ENCODE measurements at places on chromosomes 5 and 9.

- no peak for DNase-seq
These were observed 33.4 kb downstream of the DDX4 start for GRCh38 chr5:55771175-55771655.

DNA sequence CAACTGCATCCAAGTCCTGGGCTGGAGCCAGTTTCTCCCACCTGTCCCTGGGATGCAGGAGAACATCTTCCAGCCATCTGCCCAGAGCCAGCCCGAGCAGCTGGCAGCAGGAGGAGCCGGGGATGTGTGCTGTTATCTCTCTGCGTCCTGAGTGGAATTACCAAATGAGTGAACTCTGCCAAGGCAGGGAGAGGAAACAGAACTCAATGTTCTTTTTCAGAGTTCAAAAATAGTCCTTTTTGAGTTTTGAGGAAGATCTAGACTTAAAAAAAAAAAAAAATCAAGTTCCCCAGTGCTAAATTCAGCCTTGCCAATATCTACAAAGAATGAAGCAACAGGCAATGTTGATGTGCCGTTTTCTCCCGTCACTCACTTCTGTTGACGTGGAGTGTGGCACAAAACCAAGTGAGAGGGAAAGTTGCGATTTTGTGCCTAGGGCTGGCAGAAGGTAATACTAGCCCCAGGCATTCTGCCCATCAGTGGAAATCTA lies 56.2 kb downstream of the TMOD1 start:
- DNase-seq: no peak

DNA sequence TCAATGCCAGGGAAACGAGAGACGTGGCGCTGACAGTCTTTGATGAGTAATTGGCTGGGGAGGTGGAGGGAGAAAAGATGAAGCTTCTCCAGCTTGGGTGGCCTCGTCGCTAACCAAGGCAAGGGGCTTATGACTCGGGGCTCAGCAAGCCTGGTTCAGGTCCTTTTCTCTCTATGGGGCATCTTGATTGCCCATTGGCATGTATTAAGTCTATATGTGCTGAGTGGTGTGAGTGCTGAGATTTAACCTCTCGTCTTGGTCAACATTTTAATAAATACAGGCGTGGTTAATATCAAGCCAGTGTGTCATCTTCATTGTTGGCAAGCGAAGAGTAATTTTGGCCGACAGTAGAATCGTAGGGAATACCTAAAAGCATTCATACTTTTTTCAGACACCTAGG lies 85.9 kb downstream of the RAI14 start:
- no peak for DNase-seq

GRCh38 chr9:127418037-127418471 lies 6.1 kb upstream of the ZNF79 start:
- no peak for DNase-seq

DNA sequence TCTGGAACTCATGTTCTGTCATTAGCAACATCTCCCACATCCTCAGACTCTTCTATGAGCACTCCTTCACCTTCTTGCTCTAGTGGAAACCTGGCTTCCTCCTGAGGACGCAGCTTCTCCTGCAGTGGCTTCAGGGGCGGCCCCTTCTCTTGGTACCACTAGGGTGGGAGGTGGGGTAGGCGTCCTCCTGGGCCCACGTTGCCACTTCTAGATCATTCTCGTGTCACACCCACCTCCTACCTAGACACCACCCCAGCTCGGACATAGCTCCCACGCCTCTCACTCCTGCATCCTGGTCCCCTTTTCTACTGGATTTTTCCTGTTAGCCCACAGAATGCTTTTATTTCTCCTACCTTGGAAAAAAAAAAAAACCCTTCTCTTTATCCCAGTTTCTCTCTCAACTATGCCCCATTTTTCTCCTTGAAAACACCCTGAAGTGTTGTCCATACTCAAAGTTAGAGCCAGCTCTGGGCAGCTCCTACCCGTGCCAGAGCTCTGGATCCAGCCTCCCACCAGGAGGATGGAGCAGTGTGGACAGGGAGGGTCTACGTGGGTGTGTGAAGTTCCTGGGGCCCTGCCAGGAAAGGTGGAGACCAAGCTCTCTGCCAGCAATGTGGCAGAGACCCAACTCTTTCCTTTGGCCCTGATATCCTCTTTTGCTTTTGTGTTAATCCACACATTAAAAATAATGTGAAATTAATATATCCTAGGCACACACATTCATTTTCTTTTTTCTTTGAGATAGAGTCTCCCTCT lies 179.2 kb downstream of the HSPA4 start:
- no peak for DNase-seq

- no peak for DNase-seq
These were observed 53.9 kb downstream of the FXN start for GRCh38 chr9:69089491-69089890.

DNA sequence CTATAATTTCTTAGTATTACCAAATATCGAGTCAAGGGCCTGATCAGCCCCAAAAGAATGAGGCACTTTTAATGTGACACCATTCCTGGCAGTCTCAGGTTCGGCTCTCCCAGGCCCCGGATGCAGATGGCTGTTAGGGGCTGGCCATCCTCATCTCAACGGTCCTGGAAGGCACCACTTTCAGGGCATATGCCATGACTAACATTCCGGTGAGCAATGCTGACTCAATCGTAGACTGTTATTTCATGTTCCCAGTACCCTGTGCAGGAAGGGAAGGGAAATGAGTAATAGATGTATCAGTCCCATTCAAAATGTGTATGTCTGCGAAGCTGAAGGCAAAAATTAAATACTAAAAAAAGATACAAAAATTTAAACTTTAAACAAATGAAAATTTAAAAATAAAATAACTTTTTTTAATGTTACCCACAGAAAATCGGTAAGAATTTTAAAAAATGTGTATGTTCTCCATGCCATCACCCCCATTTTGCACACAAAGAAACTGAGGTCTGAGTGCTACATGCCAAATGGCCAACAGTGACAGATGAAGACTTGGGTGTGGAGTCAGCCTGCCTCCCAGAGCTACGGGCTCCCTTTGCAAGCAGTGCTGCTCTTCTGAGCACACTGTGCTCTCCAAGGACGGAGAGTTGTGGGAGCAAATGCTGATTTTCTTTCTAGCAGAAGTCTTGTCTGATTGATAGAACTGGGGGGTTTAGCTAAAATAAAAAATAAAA lies 79.0 kb downstream of the GLDC start:
- DNase-seq: no peak

GRCh38 chr9:128118971-128119665 lies 8.4 kb downstream of the PTGES2 start:
- no peak for DNase-seq

DNA sequence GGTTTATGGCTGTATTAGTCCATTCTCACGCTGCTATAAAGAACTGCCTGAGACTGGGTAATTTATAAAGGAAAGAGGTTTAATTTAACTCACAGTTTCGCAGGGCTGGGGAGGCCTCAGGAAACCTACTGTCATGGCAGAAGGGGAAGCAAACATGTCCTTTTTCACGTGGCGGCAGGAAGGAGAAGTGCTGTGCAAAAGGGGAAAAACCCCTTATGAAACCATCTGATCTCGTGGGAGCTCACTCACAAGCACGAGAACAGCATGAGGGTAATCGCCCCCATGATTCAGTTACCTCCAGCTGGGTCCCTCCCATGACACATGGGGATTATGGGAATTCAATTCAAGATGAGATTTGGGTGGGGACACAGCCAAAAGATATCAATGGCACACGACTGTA lies 13.9 kb downstream of the LRRC70 start:
- DNase-seq: no peak

GRCh38 chr9:6973762-6974161 lies 216.0 kb downstream of the KDM4C start:
- no peak for DNase-seq

- DNase-seq: no peak
These were observed 57.3 kb downstream of the DAPK1 start for GRCh38 chr9:87554976-87555375.

DNA sequence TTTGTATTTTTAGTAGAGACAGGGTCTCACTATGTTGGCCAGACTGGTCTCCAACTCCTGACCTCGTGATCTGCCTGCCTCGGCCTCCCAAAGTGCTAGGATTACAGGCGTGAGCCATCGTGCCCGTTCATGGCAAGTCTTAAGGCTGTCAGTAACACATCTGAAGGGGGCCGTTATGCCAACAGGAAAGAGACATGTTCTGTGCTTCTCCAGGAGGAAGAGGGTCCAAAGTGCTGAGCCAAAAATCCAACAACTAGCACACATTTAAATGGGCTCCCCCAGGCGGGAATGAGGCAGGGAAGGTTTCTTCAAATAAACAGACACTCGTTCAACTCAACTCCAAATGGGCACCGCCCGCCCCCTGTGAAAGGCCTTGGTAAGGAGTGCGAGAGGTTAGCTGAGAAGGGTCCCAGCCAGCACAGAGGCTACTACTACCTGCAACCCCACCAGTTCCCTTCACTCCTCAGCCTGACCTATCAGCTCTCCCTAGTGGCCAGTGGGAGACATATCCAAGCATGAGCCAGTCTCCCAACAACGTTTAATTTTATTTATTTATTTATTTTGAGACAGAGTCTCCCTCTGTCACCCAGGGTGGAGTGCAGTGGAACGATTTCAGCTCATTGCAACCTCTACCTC lies 84.1 kb upstream of the DMRT1 start:
- DNase-seq: no peak

- no peak for DNase-seq
These were observed 19.7 kb downstream of the CD180 start for GRCh38 chr5:67176936-67177335.

DNA sequence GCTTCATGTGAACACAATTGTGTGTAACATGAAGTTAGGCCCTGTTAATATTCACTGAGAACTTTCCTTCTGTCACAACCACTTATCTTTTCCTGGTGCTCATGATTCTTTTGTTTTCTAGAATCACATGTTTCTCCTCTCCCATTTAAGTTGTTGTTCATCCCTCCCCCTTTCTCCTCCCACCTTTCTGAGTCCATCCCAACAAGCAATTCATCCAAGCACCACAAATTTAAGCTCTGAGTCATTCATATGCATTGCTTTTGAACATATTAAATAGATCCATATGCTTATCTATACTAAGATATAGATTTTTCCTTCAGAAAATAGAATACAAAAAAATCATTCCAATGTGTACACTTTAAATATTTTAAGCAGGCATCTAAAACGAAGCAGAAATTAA lies 75.2 kb upstream of the NFIB start:
- DNase-seq: no peak

DNA sequence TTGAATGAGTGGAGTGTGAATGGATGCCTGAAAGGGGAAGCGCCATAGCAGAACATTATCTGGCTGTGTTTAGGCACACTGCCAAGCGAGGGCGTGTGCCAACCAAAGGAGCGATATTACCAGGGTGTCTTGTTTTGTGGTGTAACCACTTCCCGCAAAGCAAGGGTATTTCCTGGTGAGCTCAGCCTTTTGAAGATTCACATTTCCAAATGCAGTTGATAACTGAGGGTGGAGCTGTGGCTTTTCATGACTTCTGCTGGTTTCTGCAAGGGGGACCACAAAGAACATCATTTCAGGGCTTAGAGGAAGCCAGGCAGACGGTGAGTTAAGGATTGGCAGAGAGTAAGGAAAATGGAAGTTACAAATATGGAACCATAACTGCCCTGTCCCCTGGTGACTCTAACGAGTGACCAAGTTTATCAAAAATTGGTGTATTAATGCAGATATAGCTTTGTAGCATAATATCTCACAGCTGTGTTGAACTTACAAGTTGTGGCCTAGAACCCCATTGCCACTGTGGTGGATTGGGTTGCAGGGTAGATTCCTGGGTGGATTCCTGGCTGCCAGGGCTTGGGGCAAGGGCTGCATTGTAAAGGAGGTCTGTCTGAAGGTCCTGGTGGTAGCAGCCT lies 71.4 kb downstream of the RALGPS1 start:
- DNase-seq: peak; percentile 59

DNA sequence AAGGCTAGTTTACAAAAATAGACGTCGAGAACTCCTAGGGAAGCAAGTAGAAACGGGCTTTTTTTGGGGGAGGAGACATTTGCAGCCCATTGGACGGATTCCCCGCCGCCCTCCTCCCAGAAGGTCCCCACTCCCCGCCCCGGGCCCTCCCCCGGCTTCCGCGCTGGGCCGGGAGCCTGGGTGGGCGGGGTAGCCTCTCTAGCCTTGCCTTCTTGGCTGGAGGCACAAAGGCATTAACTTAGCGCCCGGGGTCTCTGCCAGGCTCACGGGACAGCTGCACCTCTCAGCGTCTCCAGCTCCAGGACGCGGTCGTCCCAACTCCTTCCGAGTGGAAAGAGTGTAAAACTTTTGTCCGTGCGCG lies at the start of gene DMRTA1:
Gene DMRTA1, plus strand, starts transcription at position 236 of the 361 bp plus-strand sequence. CDS start 242 bp downstream, outside the sequence.
- no peak for DNase-seq

DNA sequence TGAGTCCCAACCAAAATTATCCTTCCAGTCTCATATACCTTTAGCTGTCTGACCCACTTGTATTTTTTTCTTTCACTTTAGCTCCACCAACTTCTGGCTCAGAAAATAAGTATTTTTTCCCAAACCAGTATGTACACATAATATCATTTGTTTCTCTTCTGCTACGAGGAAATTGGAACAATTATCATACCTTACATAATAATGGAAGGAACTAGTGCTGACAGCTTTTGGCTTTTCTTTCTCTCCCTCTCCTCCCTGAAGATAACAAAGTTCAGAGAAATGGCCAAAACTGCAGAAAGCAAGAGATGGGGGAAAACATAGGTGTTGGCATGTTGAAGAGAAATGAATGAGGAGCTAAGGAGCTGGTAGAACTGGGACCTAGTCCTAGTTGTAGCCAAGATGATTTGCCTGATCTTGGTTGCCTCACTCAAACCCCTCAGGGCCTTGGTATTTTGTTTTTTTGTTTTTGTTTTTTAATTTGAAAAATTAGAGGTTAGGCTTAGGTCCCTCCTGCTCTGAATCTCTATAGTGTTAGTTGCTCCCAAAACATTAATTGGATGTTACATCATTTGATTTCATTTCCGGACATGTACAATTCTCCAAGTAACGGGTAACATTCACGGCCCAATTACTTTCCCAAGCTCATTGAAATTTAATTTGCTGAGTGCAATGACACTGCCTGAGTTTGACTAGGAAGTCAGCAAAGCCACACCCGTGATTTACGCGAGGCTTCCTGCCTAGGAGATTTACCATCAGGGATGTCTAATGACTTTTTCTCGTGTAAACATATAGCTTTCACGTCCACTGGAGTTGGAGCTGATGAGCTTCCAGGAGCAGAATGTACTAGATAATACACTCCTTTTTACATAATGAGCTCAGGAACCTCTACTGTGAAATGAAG lies 291.6 kb downstream of the TLE1 start:
- no peak for DNase-seq

DNA sequence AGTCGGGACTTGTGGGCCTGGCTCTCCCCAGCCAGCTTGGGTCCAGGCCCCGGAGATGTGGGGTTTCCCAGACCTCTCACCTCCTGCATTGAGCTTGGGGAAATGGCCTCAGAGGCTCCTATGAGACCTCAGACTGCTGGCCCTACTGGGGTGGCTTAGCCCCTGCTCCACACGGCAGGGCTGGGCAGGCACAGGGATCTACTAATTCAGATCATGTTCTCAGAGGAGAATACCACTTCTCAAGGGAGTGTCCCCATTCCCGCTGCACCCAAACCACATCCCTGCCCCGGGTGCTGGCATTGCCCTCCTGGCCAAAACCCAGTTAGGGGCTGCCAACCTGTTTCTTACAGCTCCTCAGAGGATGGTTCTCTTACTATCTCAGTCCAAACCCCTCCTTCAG lies 82.1 kb upstream of the LMX1B start:
- DNase-seq: no peak
